Stimulated activated CD8-positive, alpha-beta memory T cell treated with anti-CD3 and anti-CD28 coated beads, Interleukin-2, amount 100 ng/mL, for 48 hours (primary cell): ENCODE measurements at places on chromosomes 7 and 10.

- no peak for DNase-seq
These were observed 166.6 kb downstream of the TAX1BP1 start for GRCh38 chr7:27906385-27907091.

- DNase-seq = no peak
These were observed 7.1 kb downstream of the MICALL2 start for GRCh38 chr7:1452205-1452604.

GRCh38 chr7:123433665-123434064 is 100.7 kb downstream of the IQUB start:
- DNase-seq = no peak

- DNase-seq = no peak
These were observed 121.4 kb downstream of the HIPK2 start for GRCh38 chr7:139656387-139656786.

GRCh38 chr7:21149809-21150208 is 278.1 kb upstream of the SP4 start:
- no peak for DNase-seq

GRCh38 chr7:85887133-85887532 is 700.3 kb upstream of the SEMA3D start:
- no peak for DNase-seq

GRCh38 chr10:64637939-64638338 is 1116.7 kb downstream of the REEP3 start:
- DNase-seq = no peak

GRCh38 chr7:149859876-149860275 is 13.9 kb upstream of the ATP6V0E2 start:
- no peak for DNase-seq

DNA sequence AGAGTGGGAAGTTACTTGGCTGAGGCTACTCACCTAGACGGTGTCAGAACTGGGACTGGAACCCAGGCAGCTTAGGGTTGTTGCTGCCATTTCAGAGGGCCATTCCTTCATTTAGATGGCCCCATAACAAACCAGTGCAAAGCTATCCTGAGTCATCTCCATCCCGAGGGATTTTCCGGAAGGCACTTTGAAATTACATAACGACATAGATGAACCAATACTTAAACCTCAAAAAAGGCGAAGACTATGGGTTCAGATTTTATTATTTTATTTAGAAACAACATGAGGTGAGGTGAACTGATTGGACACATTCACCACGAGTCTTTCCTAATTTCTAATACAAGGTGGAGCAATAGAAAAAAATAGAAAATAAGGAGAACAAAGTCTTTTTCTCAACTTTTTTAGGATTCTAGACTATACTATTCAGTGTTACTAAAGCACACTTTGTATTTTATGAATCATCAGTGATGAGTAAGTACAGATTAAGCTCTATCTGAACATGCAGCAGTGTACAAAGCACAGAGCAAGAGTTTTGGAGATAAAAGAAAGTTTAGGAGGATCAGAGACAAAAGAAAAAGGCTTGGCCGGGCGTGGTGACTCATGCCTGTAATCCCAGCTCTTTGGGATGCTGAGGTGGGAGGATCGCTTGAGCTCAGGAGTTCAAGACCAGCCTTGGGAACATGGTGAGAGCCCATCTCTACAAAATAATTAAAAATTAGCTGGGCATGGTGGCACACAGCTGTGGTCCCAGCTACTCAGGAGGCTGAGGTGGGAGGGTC is 79.5 kb upstream of the SVIL start:
- DNase-seq = no peak

- DNase-seq = no peak
These were observed 14.6 kb downstream of the PCGF6 start for GRCh38 chr10:103336370-103336769.

- no peak for DNase-seq
These were observed 5.1 kb downstream of the ERV3-1 start for GRCh38 chr7:65001291-65001814.

DNA sequence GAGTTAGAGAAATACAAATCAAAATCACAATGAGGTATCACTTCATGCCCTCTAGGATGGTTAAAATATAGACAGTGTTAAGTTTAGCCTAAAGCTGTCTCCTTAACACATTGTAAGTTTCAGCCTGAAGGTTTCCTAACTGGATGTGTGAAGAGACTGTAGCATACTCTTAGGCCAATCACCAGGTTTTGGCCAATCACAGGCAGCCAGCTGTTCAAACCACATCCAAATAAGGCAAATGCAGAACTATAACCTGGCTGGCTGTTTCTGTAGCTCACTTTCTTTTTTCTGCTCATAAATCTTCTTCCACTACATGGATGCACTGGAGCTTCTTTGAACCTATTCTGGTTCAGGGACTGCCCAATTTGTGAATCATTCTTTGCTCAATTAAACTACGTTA is 19.7 kb downstream of the ESYT2 start:
- DNase-seq = no peak

DNA sequence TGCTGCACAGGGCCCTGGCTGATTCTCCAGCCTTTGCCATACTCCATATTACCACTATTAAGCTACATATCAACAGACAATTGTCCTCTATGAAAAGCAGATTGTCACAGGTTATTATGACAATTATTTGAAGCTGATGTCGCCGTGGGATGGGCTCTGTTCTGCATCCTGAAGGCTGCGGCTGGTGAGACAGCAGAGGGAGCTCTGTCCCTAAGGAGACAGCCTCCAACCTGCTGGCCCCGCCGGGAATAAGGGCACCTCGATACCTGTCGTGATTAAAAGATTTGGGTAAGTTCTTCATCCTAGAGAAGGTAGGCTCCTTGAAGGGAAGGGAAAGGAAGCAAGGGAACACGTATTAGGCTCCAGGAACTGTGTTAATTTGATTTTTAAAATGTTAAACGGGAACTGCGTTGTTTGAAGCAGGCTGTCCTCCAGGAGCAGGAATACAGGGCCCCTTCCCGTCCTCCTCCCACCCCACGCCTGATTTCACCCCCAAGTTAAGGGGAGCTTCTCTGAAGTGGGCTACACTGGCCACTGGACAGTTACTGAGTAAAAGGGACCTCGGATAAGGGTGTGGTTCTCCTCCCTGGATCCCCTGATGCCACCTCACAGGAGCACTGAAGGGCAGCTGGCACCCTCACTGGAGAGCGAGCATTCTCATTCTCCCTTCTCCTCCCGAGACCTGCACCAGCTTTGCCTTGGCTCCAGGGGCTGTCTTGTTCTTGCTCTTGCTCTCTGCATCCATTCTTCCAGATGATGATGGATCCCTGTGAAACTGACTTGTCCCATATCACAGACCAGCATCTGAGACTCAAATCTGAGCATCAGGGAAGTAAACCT is 11.8 kb upstream of the TIAL1 start:
- DNase-seq = no peak

DNA sequence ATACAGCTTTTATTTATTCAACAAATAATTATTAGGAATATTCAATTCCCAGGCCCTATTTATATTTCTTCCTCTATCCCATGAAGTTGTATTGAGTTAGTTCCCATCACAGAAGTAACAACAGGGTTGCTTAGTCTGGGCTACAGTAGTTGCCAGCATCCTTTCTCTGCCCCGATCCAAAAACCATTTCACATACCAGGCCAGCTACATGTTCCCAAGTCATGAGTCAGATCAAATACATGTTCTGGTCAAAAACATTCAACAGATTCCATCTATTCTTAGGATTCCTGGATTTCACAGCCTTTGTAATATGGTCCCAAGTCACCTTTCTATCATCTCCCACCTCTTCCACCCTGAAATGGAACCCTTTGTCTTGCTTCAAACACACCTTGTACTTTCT is 91.6 kb downstream of the RAB11FIP2 start:
- no peak for DNase-seq

- no peak for DNase-seq
These were observed 41.1 kb upstream of the GDF10 start for GRCh38 chr10:47258921-47259320.

GRCh38 chr10:88120599-88121333 is 257.3 kb downstream of the PTEN start:
- no peak for DNase-seq

DNA sequence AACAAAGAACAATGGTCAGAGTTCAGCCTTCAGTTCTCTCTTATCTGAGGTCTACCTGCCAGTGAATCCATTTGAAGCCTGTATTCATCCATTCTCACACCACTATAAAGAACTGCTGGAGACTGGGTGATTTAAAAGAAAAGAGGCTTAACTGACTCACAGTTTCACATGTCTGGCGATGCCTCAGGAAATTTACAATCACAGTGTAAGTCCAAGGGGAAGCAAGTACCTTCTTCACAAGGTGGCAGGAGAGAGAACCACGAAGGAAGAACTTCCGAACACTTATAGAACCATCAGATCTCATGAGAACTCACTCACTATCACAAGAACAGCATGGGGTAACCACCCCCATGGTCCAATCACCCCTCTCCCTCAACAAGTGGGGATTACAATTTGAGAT is 33.0 kb upstream of the SLC25A13 start:
- DNase-seq = no peak

GRCh38 chr7:21984042-21984441 is 38.3 kb upstream of the CDCA7L start:
- no peak for DNase-seq

DNA sequence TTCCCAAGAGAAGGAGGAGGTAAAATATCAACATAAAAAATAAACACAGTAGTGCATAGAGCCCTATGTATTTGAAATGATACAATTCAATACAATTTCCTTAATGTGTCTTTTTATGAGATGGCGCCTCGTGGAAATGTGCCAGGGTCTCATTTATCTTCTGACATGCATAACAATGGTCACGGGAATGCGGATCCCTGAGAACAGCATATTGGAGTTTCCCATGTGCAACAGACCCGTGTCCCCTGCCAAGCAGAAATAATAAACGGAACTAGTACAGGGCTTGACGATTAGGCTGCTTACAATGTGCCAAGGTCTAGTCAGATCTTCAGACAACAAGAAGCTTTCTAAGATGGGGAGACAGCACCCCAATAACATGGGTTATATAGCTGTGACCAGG is 217.9 kb downstream of the ARHGAP21 start:
- DNase-seq = no peak

- DNase-seq = no peak
These were observed 176.5 kb upstream of the ADO start for GRCh38 chr10:62627983-62628382.

- no peak for DNase-seq
These were observed 116.9 kb upstream of the GDF10 start for GRCh38 chr10:47182934-47183703.

- DNase-seq = no peak
These were observed 77.5 kb upstream of the CACUL1 start for GRCh38 chr10:118832241-118832651.

DNA sequence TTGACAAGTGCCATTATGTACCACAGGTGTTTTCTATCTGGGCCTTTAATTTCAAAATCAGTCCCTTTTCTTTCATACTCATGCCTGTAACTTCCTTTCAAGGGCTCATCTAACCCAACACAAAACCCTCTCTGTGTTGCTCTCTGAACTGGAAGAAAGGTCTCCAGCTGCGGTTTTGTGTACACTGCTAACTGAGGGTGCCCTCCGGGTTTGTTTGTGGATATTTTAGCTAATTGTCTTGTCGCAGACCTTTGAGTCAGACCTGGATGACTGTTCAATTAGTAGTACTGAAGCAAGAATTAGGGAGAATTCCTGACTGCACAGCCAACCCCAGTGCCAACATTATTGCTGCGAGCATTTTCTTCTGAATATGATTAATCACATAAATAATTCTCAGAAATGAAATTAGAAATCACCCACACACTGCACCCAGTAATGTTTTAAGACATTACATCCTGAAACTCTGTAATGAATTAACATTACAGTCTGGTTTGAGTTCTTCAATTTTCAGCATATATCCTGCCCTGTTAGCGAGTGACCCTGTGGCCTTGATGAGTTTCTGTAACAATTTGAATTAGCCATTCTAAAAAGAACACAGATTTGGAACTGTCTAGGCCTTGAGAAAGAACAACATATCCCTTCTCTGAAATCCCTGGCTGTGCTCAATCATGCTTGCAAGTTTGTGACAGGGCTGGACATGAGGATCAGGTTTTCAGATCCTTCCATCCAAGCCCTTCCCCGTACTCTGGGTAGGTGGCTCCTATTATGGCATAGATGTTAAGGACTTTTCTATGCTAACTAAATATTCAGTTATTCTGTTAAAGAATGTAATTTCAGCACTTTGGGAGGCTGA is 460.1 kb downstream of the PLXDC2 start:
- DNase-seq = no peak

GRCh38 chr10:80356563-80356988 is at the start of the genes DYDC1 and DYDC2:
TSS of gene DYDC1 (minus strand) at chr10:80356755. CDS start at chr10:80352601, 4,154 bp downstream.
TSS of gene DYDC2 (plus strand) at chr10:80356781. CDS start at chr10:80362444, 5,663 bp downstream.
- peak; percentile 18 for DNase-seq

DNA sequence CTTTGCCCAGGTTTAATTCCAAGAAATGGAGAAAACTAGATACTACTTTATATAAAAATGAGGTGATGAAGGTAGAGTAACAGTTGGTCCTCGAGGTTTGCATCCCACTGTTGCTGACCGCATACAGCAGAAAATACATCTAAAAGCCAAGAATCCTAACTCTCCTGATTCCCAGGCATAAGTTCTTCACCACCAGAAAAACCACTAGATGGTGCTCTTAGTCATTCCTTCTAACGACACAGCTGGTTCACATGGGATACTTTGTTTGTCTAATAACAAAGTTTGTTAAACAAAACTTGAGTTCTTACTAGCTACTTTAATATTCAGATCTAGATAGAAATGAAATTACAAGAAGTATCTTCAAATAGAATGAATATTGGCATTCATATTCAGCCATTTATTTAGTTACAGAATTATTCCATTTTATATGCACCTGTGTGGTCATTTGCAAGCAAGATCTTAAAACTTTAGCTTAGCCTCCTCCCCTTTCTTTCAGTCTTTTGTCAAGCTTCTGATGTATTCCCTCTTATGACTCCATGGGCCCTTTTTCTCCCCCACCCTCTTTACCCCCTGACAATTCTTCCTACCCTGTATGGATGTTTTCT is 54.1 kb upstream of the CYP26C1 start:
- DNase-seq = no peak

- DNase-seq = no peak
These were observed 65.9 kb downstream of the CREB3L2 start for GRCh38 chr7:137935884-137936508.

DNA sequence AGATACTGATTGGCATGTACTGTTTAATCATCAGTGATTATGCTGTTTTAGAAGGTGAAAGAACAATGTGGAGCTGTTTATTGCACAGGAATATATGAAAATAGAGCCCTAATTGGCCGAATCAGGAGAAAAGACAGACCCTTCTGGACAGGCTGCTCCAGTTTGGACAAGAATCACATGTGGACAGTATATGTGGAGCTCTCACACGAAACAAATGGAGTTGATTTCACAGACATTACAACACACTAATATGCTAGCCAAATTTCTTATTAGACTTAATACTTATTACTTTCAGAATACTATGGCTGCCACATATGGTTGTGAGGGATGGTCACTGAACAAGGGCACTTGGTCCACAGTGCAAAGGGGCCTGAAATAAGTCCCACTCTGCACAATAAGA is 15.5 kb downstream of the TWIST1 start:
- no peak for DNase-seq

- no peak for DNase-seq
These were observed 161.0 kb downstream of the ST7 start for GRCh38 chr7:117114272-117114671.

GRCh38 chr10:87507879-87508483 is 3.3 kb downstream of the MINPP1 start:
- no peak for DNase-seq

- DNase-seq = no peak
These were observed 13.1 kb downstream of the TAS2R41 start for GRCh38 chr7:143490717-143491306.

- no peak for DNase-seq
These were observed 8.5 kb downstream of the EPHB4 start for GRCh38 chr7:100818825-100819224.
